ENCODE measurements at places on chromosomes 2 and 18.
A peak's percentile ranks its signal among the peaks of the same experiment; 100 is the strongest.

- no peak for DNase-seq
Measured at GRCh38 chr2:241666627-241667400, 19.8 kb downstream of the DTYMK start.

DNA sequence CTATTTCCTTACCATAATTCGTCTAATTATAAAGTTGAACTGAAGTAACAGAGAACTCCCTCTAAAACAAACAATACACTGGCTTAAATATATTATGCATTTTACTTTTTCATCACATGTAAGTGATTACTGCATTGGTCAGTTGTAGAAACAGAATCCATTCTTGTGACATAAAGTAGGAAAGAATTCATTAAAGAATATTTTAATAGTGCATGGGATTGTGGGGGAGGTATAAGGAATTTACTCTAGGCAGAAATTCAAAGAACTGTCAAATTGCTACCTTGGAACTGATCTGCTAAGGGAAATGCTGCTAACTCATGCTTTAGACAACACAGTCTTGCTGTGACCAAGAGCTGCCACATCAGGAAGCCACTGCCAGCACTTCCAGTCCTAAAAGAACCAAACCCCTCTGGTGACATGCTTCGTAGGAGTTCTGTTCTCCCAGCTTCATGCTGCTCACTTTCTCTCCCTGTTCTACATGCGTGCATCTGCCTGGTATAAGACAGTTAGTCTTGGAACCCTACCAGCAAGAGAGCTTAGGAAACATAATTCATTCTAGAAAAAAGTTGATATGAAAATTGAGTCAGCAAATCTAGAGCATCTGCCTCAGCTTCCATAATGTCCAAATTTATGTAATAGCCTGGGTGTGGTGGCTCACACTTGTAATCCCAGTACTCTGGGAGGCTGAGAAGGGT lies 1137.6 kb upstream of the NXPH2 start:
- no peak for DNase-seq

- DNase-seq, result no peak
Measured at GRCh38 chr2:763766-764525, 86.7 kb upstream of the TMEM18 start.

DNA sequence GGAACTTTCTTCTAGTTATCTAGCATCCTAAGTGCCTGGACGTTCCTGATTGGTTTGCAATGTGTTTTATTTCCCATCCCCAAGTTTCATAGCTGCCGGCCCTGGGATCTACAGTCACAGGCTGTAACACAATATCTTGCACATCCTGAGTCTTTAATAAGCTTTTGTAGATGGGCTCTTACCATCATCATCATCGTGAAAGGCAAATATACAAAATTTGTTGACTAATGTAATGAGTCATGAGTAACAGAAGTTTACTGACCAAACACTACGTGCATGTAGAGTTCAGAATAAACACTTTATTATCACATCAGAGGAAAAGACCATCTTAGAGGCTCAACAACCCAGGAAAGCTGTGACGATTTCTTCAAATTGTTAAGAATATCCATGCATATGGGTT lies 8.1 kb upstream of the TYMS start:
- no peak for DNase-seq

DNA sequence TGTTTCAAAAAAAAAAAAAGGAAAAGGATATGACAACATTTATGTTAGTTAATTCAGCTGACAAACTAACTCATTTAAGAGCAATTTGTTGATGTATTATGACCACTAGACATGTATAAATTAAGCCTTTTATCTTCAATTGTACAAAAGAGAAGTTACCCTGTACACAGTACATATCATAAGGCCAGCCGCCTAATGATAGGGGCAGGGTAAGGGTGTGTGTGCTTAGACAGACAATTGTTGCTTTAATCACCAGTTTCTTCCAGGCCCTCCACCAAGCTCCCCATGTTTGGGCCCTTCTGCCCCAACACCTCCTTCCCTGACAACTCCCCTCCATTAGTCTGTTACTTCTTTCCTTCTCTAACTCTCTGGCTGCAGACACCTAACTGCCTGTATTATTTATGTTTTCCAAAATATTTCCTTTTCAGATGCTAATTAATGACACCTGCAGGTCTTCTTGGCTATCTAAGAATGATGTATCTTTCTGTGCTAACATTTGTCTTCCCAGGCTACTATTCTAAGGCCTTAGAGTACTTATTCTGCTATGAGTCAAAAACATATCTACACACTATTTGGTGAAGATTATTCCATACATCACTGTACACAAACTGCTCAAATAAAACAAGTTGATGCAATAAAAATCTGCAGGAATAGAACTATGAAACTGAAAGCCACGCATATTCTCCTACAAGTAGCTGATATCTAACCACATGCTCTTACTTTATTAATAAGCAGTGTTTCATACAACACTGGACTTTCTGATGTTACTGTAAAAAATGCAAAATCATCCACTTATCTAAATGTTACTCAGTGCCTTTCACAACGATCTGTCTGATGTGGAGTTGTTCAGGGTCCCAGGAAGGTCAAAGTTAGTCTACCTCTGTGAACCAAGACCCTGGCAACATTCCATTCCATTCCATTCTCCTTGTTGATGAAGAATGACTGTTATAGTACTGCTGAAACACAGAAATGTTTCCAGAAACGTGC lies 26.4 kb downstream of the TMEM131 start:
- DNase-seq, result no peak

GRCh38 chr2:221212105-221212504 lies 360.0 kb downstream of the EPHA4 start:
- DNase-seq, result no peak

DNA sequence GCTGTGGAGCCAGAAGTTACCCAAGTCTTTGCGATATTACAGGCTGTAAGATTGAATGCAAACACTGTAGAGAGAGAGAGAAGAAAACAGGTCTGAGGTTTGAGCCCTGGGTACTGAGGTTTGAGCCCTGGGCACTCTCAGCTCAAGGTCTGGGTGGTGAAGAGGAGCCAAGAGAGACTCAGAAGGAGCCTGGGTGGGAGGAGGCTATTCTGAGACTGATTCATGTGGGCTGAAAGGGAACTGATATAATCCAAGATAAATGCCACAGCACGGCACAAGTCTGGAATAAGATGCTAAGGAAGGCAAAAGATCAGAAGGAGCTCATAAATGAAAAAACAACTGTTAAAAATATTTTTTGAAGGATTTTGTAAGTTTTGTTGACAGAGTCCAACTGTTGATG lies 407.6 kb upstream of the HS6ST1 start:
- DNase-seq, result no peak

GRCh38 chr2:17538844-17539554 lies 1.5 kb upstream of the VSNL1 start:
- DNase-seq, result no peak

DNA sequence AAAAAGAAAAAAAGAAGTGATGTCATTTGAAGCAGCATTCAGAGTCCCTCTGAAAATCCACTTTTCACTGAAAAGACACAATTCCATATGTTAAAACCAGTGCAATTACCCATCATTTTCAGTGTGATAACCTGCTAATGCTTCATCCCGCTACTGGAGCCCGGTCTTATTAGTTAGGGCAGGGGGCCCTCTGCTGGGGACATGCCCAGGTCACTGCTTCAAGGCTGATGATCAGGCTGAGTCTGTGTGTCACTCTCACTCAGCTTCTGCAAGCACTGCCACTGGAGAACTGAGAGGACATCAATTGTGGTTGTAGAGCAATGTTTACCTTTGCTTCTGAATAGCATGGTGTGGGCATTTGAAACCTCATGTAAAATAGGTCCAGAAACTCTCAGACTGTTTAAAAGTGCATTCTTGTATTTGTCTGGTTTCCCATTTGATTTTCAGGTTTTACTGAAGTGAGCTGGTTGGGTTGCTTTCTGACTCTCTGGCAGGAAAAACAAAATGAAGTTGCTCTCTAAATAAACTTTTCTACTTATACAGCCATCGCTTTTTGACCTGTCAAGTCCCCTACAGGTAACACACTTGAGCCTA lies 49.2 kb upstream of the NXPH2 start:
- peak; percentile 4 for DNase-seq

- no peak for DNase-seq
Measured at GRCh38 chr2:106108791-106109190, 85.3 kb downstream of the UXS1 start.

DNA sequence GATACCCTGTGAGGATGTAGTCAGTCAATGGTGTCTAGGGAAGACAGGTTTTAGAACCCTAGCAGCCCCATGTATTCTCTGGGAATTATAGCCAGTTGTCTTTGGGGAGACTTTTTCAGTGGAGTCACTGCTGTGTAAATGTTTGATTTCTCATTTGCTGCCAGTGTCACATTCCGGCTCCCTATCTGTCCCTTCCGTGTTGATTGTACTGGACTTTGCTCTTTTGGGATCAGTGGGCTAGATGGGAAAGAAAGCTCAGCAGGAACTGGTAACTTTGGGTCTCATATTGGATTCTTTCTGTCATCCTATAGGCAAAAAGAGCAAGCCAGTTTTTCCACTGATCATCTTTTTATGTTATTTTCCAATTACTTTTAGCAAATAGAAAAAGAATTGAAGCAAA lies 70.1 kb downstream of the GTF3C3 start:
- DNase-seq, result no peak

DNA sequence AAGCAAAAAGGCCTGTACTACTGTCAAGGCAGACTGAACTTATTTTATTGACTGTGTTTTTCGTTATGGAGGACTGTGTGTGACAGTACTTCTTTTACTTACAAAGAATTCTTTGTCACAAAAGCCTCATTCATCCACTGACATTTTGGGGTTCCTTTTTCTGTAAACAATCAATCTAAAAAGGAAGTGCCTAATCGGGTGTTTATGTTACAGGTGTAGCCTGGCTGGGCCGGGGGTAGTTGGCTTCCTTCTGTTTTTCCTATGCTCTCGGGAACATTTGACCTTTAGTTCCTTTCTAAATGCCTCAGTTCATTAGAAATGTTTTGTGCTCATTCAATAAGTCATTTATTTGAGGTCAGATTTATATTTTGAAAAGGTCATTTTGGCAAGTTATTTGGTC lies 8.3 kb downstream of the ZCCHC2 start:
- no peak for DNase-seq

GRCh38 chr2:84996909-84997308 lies 25.9 kb downstream of the KCMF1 start:
- no peak for DNase-seq

DNA sequence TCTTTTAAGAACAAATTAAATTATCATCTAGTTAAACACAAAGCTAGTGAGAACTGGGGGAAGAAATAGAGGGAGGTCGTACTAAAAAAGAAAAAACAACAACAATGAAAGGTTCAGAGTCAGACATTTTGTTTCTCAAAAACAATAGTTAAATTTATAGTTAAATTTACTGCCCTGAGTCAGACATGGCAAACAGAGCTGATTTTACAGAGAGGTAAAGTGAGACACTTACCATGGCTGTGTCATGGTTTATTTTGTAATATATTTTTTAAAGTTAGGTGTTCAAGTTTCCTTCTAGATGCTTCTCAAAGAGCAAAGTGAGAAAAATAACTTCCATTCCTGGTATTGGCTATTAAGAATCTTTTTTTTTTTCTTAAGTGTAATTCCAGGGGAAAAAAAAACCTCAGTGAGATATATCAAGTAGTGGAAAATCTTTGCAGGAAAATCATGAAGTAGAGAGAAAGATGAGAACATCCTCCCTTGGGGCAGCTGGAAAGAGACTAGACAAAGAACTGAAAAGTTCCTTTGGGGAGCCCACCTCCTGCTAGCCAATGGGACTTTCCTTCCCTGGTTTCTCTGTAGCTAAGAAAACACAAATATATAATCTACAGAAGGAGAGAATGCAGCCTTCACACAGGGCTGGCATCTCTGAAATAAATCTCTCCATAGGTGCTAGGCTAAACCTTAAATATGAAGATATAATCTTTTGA lies 12.3 kb downstream of the KLF7 start:
- no peak for DNase-seq

GRCh38 chr18:1657876-1658275 lies 753.2 kb downstream of the ADCYAP1 start:
- DNase-seq, result no peak

Data from activated gamma-delta T cell treated with Interleukin-2 at 50 U/mL for 16 hours (primary cell).